CD4-positive, alpha-beta T cell treated with Interleukin-17A for 1 hour (primary cell): ENCODE measurements at places on chromosomes 7 and 10.

- no peak for DNase-seq
Measured at GRCh38 chr10:21889477-21890275, 113.9 kb downstream of the DNAJC1 start.

DNA sequence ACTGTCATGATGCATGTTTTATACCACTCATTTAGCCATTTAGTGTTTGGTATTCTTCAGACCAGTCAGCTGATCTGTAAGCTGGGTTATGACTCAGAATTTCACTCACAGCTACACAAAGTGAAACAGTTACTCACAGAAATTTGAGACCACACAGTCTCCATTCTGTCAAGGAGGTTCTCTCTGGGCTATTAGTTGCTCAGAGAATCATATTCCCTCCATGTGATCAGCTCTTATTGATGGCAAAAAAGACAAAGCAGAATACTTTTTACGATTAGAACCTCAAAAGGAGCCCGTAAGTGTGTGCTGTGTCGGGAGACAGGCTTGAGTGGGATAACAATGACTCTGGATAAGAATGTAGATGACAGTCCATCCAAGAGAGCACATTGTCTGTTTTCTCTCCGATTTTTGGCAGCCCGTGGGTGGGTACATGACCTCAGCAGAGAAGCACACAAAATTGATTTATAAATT, 277.6 kb upstream of the SORCS1 start:
- DNase-seq: no peak

- DNase-seq: no peak
Measured at GRCh38 chr10:78292982-78293865, 259.6 kb downstream of the RPS24 start.

DNA sequence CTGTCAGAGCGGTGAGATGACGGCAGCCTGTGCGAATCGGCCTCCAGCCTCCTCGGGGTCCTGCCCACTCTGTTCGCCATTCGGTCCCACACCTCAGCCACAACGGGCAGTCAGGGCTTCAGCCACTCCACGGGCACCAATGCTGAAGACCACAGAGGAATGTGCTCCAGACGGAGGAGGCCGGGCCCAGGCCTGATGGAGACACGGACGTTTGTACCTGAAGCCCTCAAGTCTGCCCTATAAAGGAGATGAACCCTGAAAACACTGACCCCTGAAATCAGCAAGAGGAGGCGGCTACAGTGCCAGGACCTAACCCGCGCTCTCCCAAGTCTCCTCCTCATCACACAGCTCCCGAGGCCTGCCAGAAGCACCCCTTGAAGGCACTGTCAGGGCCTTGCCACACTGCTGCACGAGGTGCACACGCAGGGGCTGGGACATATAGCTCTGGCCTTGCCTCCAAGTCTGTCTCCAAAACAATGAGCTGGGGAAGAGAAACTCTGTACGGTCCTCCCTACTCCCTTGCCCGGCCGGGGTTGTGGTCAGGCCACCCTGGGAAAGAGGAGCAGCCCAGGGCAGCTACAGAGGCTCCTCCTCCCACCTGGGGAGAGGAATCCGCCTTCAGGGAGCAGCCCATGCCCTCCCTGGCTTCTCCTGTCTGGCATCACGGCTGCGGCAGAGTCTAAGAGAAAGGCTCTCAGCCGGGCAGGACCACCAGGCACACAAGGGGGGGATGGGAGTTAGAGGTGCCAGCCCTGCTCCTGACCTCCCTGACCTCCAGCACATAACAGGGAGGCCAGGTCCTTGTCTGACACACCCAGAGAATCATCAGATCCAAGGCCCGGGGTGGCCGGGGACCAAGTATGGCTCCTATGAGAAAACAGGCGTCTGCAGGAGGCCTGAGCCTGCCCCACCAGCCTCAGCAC, 310.1 kb downstream of the PTPRN2 start:
- DNase-seq: no peak

DNA sequence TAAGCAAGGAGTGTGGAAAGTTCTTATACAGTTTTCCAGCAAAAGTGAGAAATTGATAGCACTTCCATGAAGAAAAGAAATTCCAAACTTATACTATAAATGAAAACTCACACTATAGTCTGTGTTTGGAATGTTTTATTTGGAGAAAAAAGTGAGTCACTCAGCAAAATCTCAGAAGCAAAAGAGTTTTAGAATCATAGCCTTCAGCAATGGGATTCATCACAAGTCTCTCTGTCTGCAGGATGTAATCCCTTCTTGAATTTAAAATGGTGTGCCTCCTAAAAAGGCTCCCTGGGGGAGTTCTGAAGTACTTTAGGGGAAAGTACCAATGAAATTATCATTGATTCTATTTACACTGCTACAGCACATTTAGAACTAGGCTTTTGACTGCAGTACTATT, 756.4 kb downstream of the XPNPEP1 start:
- DNase-seq: no peak

DNA sequence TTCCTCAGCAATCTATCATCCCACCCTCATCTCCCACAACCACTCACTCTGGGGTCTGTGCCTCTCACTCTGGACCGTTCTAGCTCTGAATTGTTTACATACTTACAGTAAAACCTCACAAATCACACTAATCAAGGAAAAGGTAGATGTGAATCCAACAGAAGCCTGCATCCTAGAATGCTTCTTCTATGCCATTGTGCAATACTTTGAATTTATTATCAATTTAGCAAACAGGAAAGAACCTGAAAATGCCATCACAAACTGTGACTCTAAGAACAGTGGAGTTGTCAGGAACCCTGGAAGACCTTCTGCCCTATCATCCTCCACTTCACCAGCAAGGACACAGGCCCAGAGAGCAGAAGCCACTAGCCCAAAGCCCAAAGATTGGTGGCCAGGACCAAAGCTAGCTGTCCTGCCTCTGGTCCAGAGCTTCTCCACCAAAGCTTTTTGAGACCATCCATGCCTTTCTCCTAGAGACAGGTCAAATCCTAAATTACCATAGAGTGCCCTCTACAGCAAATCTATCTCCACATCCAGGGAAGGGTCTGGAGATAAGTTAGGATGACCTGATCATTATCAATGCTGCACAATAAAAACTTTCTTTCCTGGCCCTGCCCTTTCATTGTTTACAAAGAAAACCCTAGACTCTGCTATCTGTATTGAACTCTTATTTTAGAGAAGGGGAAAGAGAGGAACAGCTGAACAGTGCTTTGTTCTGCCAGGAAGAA, 2.4 kb downstream of the SORBS1 start:
- no peak for DNase-seq

GRCh38 chr10:132332433-132332754, 401 bp downstream of the LRRC27 start:
- DNase-seq: no peak

GRCh38 chr7:111865430-111865829, 303.1 kb upstream of the IMMP2L start:
- DNase-seq: no peak

GRCh38 chr10:86970982-86971231, 2.6 kb downstream of the ADIRF start:
- no peak for DNase-seq

DNA sequence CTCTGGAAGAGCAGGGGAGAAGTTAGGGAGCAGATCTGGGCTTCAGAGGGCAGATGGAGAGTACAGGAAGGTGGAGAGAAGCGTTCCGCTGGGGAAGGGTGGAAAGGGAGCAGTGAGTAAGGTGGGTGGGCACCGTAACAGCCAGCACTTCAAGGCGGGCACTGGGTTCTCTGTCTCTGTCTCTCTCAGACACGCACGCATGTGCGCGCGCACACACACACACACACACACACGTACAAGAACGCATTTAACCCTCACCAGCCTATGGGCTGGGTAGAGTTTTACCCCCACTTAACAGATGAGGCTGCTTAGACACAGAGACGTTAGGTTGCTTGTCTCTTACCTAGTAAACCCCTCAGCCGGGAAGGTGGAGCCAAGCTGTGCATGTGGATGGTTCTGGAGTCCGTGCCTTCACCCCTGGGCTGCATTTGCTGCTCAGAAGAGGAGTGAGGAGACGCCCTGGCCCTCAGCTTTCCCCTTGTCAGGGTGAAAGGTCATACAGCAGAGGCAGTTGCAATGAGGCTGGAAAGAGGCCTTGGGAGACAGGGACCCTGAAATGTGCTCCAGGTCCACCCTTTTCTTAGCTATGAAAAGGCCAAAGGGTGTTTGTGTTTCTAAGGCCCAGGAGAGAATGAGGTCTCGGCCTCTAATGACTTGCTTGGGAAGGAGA, 16.0 kb downstream of the ADCYAP1R1 start:
- DNase-seq: no peak

GRCh38 chr7:20787660-20788419, 1.2 kb upstream of the SP8 start:
- no peak for DNase-seq

- no peak for DNase-seq
Measured at GRCh38 chr7:32102432-32102873, 32.2 kb upstream of the PDE1C start.

- DNase-seq: no peak
Measured at GRCh38 chr10:122248356-122249302, 22.5 kb upstream of the BTBD16 start.

DNA sequence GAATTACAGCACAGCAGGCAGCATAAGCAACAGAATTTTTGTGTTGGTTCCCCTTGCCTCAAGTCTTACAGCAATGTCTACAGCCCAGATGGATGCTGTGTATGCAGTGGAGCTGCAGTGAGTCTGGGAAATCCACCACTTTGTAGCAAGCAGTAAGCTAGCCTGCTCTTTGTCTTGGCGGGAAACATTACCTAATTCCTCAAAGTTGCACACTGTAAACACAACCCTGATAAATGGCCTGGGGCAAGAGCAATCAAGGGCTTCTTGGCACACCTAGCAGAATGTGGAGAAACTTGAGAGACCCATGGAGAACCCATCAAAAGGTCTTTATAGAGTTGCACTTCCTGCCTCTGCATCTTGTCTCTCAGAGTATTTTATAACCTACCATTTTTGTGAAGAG, 102.0 kb upstream of the FOXP2 start:
- DNase-seq: no peak

DNA sequence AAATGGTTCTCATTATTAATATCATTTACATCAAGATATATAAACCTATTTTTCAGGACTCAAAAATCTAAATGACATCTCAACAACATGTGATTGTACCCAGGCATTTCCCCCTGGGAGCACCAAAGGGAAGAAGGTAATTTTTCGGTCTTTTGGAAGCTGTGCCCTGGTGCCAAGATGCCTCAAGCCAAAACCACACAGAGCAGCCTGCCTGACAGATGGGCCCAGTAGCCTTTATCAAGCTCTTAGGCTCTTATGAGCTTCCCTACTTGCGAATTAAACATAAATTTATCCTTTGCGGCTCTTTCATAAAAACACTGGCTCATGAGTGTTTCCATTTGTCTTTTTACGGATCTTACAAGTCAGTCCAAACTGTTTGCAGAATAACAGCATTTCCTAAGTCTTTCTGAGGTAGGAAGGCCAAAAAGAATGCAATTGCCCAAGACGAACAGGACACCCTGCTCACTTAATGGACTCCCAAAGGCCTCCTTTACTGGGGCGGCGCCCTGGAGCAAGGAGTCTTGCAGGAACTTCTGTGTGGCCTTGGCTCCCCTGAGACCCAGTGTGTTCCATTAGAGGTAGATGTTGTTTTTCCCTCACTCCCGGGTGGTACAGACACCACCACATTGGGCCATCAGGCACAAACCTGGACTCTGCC, 4.1 kb upstream of the RASSF4 start:
- no peak for DNase-seq

DNA sequence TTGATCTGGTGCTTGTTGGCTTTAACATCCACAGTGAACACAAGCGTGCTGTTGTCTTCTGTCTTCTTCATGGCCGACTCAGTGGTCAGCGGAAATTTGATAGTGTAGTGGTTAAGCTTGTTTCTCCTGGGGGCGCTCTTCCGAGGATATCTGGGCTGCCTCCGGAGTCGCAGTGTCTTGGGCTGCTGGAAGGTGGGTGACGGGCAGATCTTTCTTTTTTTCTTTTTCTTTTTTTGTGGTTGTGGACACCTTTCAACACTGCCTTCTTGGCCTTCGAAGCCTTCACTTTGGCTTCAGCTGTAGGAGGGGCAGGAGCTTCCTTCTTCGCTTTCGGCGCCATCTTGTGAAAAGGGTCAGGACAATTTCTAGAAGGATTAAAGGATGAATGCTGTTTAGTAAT, 23.8 kb upstream of the RPA3 start:
- no peak for DNase-seq

GRCh38 chr10:113000876-113001598, 51.0 kb downstream of the TCF7L2 start:
- DNase-seq: no peak

GRCh38 chr7:123131961-123132360, 67.8 kb downstream of the SLC13A1 start:
- no peak for DNase-seq

DNA sequence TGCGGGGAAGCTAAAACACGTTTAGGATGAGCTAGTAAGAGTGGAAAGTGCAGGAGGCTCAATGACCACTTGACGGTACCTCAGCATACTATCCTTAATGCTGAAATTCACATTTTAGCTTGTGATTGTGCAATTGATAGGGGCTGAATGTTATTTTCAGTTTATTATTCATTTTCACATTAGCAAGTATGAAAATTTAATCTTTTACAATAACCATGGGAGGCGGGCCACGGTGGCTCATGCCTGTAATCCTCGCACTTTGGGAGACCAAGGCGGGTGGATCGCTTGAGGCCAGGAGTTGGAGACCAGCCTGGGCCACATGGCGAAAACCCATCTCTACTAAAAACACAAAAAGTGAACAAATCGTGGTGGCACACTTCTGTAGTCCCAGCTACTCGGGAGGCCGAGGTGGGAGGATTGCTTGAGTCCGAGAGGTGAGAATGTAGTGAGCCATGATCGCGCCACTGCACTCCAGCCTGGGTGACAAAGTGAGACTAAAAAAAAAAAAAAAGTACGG, 22.0 kb upstream of the ANLN start:
- DNase-seq: no peak

GRCh38 chr10:96118604-96119450, 11.3 kb upstream of the ZNF518A start:
- no peak for DNase-seq
